ENCODE measurements at places on chromosomes 2 and 18.
A peak's percentile ranks its signal among the peaks of the same experiment; 100 is the strongest.

- no peak for DNase-seq
Measured at GRCh38 chr2:238173692-238174091, 14.9 kb downstream of the ERFE start.

DNA sequence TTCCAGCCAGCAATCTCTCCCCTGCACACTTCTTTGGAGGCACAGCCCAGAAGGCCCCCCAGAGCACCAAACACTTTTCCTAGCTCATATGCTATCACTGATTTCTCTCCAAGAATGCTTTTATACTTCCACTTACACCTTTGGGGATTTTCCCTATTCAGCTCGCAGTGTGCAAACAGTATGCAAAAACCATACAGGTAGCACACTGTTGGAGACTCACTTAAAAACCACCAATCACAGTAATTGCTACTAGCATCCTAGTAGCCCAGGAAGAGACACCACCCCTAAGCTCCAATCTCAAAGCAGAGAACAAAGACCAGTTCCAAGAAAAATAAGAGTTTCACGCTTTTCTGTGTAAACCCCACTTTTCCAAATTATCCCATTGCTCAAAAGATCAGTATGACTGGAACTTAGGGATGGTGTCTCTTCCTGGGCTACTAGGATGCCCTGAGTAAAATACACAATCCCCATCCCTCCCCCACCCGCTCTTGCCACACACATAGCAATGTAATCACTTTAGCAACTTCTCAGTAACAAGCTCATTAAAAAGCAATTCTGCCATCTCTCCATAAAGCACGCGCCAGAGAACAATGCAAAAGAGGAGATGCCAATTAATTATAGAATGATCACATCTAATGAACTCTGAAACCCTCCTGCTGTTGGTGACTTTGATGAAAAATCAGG, 43.0 kb downstream of the KLF7 start:
- no peak for DNase-seq

GRCh38 chr2:241534293-241534692, 24.3 kb upstream of the BOK start:
- no peak for DNase-seq

DNA sequence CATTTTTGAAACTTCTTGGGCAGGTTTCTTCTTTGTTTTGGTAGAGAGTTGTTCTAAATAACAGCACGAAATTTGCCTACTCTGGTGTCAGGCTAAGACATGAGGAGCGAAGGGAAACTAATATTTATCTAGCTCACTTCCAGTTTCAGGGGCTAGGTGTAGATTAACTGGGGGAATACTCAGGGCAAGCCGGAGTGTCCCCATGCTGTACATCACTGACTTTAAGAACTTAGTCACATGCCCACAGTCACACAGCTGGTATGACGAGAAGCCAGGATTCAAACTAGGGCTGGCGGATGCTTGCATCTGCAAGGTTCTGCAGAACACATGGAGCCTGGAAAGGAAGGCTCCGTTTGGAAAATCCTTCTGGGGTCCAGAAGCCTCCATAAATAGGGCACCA, 133.3 kb downstream of the ALPK2 start:
- DNase-seq, result no peak

GRCh38 chr2:11589316-11589940, 55.6 kb downstream of the GREB1 start:
- no peak for DNase-seq

- peak; percentile 35 for DNase-seq
Measured at GRCh38 chr2:171531836-171532450, 9.7 kb downstream of the CYBRD1 start.

GRCh38 chr2:105882920-105883435, 138.3 kb downstream of the NCK2 start:
- DNase-seq, result no peak

- DNase-seq, result no peak
Measured at GRCh38 chr18:3427944-3428343, 22.0 kb upstream of the TGIF1 start.

DNA sequence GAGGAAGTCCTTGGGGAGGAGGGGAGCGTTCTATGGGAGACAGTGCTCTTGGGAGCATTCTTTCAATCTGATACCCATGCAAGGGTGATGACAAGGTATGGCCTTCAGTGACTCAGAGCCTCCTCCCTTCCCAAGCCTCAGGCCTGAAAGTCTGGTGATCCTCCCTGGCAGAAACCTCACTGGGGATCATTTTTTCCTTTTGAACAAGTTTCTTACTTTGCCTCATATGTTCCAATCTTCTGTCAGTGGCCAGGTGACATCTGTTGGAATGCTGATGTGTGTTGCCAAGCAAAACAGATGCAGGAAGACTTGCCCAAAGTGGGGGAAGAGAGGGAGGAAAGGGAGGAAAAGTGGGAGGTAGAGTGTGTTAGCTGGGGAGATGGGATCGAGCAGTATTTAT, 224.8 kb downstream of the NEDD4L start:
- DNase-seq, result peak; percentile 51

- peak; percentile 55 for DNase-seq
Measured at GRCh38 chr2:23293063-23293462, 91.9 kb upstream of the KLHL29 start.

GRCh38 chr18:5285326-5285725, 10.2 kb downstream of the ZBTB14 start:
- DNase-seq, result no peak

DNA sequence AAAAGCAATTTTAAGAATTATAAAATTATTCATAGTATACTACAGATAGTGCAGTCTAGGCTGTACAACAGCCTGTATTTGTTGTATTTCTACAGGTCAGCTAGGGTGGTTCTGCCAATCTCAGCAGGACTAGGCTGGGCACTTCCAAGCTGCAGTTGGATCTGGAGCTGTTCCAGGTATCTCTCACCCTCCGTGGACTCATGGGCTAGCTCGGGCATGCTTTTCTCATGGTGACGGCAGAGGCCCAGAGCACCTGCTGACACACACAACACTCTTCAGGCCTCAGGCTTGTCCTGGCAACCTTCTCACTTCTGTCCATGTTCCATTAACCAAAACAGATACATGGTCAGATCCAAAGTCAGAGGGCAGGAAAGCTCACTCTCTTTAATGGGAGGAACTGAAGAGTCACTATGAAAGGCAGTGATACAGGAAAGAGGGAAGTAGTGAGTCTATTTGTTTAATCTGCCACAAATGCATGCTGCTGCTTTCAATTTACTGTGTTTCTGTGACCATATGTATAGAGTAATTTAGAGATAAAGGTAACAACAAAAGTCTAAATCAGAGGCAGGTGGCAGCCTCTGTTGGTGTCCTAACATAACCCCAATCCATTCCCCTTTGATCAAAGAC, 462.4 kb upstream of the ACVR2A start:
- DNase-seq, result no peak

GRCh38 chr2:73084971-73085370, 13.5 kb upstream of the SFXN5 start:
- DNase-seq, result no peak

GRCh38 chr18:29616867-29617266, 1425.7 kb downstream of the DSC3 start:
- DNase-seq, result no peak

- DNase-seq, result no peak
Measured at GRCh38 chr2:46390901-46391395, 88.4 kb upstream of the TMEM247 start.

DNA sequence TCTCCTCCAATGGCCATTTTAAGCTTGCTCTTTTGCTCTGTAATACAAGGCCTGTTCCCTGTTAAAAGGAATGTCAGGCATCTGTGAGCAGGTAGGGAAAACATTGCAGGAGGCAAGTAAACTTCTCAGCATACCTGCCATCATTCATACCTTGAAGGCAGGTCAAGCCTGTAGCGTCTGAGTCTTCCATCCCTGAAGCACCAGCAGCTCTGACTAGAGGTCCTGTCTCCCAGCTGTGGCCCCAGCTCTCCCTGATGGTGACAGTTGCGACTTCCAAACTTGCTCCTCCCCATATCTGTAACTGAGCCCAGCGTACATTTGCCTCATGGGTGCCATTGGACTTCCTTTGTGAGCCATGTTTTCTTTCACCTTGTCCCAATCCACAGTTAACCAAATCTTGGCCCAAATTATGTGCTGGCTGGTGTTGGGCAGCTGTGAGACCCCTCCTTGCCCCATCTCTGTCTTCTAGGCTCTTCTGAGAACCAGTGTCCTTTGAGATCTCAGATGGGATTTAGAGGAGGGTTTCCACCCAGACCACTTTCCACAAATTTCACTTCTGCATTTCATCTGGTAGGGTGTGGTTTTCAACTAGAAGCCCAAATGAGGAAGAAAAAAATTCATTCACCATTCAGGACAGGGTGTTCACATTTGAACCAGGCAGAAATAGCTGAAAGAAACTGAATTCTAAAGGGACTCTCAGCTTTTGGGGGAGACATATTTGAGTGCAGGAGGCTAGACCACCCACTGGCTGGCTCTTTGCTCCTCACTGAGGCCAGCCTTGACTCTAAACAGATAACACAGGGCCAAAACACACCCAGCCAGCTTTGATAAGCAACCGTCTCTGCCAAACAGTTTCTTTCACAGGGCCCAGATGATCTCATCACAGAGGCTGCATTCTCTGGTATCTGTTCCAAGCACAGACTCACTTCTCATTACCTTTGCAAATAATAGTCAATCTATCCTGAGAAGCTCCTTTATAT, 66.4 kb upstream of the MSH2 start:
- peak; percentile 47 for DNase-seq

- peak; percentile 61 for DNase-seq
Measured at GRCh38 chr2:149715005-149715592, 127.5 kb upstream of the MMADHC start.

DNA sequence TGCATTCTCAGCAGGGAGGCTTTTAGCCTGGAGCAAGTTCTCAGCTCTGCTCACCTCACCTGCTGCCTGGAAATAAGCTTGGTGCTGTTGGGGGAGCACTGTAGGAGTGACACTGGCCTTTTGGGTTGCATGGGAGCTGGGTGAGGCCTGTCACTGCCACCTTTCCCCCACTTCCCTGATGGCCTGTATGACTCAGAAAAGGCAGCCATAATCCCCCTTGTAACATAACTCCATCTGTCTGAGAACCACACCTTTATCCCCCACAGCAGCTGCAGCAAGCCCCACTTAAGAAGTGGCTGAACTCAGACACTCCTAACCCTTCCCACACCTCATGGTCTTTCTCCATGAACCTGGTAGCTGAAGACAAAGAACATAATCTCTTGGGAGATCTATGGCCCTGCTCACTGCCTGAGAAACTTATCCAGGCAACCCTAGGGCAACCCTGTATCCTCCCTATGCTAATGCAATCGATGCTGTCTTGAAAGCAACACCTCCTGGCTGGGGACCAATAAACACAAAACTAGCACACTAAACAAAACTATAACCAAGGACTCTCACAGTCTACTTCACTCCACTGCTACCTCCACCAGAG, 258.9 kb upstream of the OSR1 start:
- DNase-seq, result no peak

- peak; percentile 31 for DNase-seq
Measured at GRCh38 chr2:19643117-19643518, 258.7 kb downstream of the TTC32 start.

DNA sequence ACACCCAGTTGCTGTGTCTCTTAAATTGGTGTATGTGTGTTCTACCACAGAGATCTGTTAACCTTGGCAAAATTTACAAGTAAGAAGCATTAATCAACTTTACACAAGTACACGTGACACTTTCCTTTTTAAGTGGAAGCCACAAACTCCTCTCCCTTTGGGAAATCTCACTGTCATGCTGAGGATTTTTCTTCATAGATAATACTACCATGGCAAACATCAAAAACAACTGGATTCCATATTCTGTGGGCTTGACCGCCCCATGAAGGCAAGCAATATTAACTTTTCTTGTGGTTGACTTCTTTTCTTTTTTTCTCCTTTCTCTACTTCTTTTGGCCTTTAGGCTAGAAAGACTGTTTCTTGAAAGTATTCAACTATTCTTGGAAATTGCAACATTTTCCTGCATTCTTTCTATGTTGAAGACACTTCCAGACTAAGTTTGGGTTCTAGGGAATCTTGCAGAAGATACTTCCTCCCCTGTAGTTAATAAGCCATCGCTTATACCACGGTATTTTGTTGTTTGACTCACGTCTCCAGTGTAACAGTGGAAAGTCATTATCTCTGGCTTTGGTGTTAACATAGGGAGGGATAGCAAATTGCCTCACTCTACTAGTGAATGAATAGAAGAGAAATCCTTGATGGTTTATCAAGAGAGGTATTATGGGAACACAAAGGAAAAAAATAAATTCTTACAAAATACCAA, 79.5 kb downstream of the SLC8A1 start:
- DNase-seq, result no peak

- peak; percentile 9 for DNase-seq
Measured at GRCh38 chr18:73688161-73688560, 459.5 kb downstream of the FBXO15 start.

- DNase-seq, result no peak
Measured at GRCh38 chr2:96599941-96600340, 38.2 kb downstream of the KANSL3 start.

GRCh38 chr2:182630207-182630606, 85.8 kb upstream of the DNAJC10 start:
- DNase-seq, result no peak

GRCh38 chr18:76354348-76354747, 140.7 kb downstream of the ZNF516 start:
- DNase-seq, result peak; percentile 58

- DNase-seq, result no peak
Measured at GRCh38 chr18:60980422-60981005, 352.7 kb upstream of the CDH20 start.

GRCh38 chr2:195390686-195391321, 266.2 kb upstream of the SLC39A10 start:
- DNase-seq, result no peak

DNA sequence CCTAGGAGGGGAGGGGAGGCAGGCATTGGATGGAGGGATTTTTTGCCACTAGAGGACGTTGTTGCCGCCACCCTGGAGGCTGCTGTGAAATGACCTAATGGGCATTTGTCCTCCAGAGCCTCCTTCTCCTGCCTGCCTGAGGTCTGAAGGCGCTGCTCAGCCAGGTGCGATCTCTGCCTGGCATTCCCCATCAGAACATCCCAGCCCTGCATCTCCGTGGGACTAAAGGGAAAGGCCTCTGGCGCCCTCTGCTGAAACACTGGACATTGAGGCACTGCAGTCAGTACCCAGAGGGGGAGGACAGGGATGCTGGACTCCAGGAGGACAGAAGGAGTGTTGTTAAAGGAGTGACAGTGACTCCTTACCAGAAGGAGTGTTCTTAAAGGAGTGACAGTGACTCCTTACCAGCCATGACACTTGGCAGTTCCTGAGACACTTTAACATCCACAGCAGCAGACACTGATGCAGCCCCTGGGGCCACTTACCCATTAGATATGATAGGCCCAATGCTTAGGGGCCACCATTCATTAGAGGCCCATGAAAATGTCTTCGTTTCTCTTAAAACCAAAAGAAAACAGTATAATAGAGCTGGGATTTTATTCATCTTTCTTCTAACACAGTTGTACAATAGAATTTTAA, 17.0 kb downstream of the THNSL2 start:
- DNase-seq, result peak; percentile 56

GRCh38 chr2:10844097-10844496, 31.5 kb upstream of the PDIA6 start:
- peak; percentile 51 for DNase-seq

DNA sequence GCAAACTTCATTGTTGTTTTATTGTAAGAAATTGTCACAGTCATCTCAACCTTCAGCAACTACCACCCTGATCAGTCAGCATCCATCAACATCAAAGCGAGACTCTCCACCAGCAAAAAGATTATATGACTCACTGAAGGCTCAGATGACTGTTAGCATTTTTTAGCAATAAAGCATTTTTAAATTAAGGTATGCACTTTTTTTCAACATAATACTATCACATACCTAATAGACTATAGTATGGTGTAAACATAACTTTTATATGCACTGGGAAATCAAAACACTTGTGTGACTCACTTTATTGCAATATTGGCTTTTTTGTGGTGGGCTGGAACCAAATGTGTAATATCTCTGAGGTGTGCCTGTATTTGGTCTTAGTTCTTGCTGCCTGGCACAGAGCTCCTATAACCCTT, 15.6 kb downstream of the SCN1A start:
- DNase-seq, result peak; percentile 65

- DNase-seq, result no peak
Measured at GRCh38 chr2:8540552-8541055, 141.3 kb upstream of the ID2 start.

All from iris pigment epithelial cell (primary cell).